Brain microvascular endothelial cell (primary cell): ENCODE measurements at places on chromosomes 2 and 18.
A peak's percentile ranks its signal among the peaks of the same experiment; 100 is the strongest.

DNA sequence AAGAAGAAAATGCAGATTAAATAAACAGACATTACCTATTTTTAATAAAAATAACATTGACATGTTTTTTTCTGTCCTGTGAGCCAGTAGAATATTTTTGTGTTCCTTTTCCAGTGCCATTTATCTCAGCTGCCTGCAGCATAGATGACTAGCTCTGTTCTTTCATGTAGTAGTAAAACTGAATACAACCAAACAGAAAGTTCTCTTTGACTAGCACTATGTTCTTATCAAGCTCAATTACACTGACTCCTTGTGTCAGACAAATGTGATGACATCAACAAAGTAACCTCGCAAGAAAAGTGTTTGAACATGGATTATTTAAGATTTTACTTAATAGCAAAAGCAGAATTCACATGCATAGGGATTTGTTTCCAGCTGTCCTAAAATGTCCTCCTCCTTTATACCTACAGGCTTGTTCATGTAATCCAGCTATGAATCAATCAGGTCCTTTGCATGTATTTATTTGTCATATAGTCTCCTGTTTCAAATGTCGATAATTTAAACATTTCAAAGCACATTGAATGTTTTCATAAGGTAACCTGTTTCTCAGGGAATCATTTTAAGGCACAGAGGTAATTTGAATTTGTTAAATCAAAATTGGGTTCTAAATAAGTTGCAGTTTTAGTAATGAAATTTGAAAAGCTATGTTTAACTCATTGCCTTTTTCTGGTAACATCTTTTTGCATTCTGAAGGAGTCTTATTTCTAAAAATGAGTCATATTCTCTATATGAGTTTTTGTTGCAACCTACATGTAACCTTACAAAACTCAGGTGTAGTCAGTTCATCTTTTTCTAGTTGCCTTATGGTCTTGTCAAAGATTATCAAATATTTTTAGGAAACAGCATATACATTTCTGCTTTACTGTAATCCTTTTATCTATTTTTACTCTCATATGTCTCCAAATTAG lies 215.3 kb upstream of the GULP1 start:
- DNase-seq: no peak

- DNase-seq: no peak
These were observed 27.0 kb downstream of the FOSL2 start for GRCh38 chr2:28419443-28420270.

GRCh38 chr18:49920731-49921130 lies 107.4 kb upstream of the ACAA2 start:
- peak; percentile 37 for DNase-seq

- DNase-seq: no peak
These were observed 183.5 kb downstream of the RDH14 start for GRCh38 chr2:18376936-18377335.

DNA sequence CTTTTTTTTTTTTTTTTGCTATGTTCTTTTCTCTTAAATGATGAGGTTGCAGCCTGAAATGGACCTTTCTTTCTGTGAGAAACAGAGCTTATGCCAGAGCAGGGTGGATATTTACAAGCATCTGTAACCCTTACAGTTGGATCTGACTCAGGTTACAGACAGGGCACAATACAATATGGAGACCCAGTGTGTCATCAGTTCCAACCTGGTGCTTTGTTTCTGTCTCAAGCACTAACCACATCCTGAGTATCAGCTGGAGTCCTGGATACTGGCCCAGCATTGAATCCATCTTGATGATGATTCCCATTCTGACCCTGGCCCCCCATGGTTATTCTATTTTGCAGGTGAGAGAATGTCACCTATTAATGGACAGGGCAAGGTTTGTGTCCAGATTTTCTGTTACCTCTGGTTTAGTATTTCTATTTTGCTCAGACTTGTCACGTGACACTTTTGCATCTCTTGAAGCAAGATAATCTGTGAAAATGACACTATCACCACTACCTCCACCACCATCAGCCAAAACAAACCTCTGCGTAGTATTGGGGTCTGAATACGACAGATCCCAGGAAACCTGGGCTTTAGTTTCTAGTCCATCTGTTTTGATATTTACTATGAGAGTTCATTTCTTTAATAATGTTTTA lies 174.0 kb downstream of the CCDC85A start:
- DNase-seq: no peak

DNA sequence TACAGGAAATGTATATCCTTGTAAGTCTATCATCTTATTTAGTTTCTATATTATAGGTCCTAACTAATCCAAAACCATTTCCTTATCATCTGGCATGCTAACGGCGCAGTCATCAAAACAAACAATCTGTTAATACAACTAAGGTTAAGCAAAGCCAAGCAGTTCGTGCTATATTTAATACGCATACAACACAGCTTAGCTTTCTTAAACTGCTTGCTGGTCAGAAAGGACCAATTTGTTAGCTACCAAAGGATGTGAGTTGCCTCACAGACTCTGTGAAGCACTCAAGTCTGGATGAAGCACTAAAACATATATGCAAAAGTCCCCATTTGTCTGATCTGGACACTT lies 67.0 kb downstream of the ZEB2 start:
- DNase-seq: peak; percentile 50

DNA sequence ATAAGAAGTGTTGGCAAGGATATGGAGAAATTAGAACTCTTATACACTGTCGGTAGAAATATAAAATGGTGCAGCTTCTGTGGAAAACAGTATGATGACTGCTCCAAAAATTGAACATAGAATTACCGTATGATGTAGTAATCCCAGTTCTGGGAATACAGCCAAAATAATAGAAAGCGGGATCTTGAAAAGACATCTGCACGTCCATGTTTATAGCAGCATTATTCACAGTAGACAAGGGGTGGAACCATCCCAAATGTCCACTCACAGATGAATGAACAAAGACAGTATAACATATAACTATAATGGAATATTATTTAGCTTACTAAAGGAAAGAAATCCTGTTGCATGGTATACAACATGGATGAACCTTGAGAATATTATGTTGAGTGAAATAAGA lies 257.7 kb downstream of the TDRD15 start:
- DNase-seq: no peak

- DNase-seq: no peak
These were observed 341.4 kb downstream of the TNS1 start for GRCh38 chr2:217661378-217661777.

DNA sequence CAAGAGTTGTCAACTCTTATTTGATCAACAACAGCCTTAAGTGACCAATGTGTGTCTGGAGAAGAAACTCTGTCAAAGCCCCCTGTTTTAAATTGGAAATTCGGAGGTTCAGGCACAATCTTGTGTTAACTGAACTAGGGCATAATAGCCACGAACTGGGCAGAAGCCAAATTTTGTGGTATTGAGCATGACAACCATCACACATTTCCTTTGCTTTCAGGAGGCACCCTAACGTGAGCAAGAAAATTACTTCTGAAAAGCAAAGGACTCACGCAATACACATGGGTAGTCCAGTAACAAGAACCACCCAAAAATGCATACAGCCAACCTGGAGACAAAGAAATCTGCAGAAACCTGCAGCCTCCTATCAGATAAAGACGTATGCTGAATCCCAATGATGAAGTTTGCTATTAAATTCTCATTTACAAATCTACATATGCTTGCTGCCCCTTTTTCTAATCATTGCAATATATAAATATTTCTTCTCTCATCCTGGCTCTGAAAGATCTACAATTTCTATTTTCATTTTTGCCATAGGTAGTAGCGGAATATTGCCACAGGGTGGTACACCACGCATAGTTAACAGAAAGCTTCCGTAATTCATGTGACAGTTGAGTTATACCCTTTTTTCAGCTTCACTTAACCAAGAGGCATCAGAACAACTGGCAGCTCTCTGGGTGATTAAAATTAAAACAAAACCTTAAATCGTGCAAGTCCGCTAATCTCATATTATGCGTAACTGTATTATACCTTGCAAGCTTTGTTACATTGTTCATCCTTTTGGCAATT lies 495.8 kb downstream of the NRXN1 start:
- DNase-seq: peak; percentile 35

- no peak for DNase-seq
These were observed 21.2 kb upstream of the CHRNA1 start for GRCh38 chr2:174785481-174785880.

DNA sequence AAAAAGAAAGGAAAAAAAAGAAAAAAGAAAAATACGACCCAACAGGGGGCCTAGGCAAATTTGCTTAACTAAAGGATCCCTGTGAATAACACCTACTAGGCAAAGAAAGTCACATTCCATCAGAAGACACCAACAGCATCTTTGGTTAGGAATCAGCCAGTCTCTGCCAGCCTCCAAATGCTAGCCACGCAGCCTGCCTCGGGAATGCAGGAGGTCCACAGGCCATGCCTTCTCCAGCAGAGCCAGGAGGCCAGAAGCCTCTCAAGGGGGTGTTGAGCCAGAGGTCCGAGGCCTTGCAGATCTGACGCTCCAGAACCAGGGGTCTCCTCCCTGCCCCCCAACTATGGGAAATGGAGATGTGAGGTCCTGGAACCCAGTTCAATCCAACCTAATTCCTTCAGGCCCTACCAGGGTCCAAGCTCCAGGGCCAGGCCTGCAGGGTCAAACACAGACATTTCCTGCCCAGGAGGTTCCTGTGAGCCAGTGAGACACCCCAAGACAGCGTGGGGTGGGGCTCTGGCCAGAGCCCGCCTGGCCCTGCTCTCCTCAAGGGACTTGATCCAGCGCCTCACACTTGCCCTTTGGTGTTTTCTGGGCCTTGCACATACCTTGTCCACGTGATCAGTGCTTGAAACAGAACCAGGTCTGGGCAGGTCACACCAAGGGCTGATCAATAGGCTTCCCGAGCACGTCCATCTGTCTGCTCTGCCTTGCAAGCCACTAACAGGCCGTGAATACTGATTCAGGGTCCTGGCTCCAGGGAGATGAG lies 289.6 kb upstream of the ID2 start:
- DNase-seq: no peak

DNA sequence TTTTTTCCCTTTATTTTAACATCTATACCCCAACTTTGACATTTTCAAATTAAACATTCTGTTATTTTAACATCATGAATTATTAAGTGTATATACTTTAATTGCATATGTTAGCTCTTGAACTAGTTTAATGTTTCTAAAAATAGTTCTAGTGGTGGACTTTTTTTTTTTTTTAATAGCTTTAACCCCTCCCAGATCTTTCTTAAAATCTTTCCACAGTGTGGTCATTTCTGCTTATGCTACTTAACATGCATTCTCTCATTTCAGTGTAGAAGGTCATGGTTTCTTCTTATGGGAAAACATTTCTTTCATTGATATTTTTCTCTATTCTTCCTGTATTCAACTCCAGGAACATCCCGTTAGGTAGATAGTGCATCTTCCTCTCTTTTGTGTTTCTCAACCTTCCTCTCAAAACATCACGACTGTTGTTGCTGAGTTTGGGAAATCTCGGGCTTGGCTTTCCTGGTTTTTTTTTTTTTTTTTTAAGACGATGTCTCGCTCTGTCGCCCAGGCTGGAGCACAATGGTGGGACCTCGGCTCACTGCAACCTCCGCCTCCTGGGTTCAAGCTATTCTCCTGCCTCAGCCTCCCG lies 849 bp upstream of the TMEM18 start:
- no peak for DNase-seq

DNA sequence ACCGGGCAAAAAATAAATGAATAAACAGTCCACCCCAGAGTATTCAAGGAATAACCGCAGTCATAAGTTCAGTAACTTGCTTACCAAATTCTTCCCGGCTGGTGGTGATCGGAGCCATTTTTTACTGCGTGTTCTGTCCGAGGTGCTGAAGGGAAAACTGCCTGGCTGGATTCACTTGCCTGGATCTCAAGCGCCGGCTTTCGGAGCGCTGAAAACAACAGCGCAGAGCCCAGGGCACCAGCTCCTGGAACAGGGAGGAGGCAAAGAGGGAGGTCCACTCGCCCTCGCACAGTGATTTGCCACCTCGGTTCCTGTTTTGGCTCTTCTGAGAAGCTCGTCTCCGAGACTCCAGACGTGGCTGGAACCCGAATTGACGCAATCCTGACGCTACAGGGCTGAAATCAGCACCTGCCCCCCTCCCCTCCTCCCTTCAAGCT lies at the start of gene SYT4:
SYT4 (minus strand) TSS at position 327 of the 437 bp plus-strand sequence; CDS start at position 118, 209 bp downstream.
- DNase-seq: peak; percentile 74
